ENCODE measurements at places on chromosomes 5 and 9.

- DNase-seq = peak; percentile 71
Observed at GRCh38 chr5:132293992-132294727, at the start of gene SLC22A4. Gene SLC22A4, plus strand, starts transcription at chr5:132294394. Its CDS starts 223 bp downstream, at chr5:132294617.

DNA sequence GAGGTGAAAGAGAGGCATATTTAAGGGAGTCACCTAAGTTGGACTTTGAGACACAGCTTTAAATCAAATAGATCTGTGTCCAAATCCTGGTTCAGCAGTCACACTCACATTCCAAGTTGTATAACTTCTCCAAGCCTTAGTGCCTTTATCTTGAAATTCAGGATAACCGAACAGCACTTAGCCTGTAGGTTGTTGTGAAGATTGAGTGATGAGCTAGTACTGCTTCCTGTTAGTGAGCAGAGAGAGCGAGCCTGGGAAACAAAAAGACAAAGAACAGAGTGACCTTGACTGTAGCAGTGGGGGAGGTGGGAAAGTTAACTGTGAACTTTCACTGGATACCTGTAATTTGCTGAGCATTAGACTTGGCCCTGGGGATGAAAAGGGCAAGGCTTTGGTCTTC is 22.4 kb downstream of the MAML1 start:
- DNase-seq = no peak

GRCh38 chr9:92407818-92408217 is 3.4 kb upstream of the OGN start:
- DNase-seq = no peak

- DNase-seq = no peak
Observed at GRCh38 chr5:62778316-62779009, 199.8 kb downstream of the LRRC70 start.

GRCh38 chr5:176413255-176413565 is 3.1 kb downstream of the CLTB start:
- no peak for DNase-seq

DNA sequence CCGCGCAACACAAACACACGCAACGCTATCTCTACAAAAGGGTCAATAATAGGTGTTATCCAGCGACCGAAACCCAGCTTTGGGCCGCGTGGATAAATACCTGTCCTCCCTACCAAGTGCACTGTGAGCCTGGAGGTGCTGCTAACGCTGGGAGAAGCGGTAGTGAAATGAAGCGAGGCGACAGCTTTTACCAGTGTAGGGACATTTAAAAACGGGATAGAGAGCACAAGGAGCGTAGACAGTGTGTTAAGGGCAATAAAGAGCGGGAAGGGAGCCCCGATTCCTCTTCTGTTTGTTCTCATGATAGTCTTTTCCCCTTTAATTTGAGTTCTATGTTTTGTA is 421 bp upstream of the DEPDC1B start:
- no peak for DNase-seq

- DNase-seq = no peak
Observed at GRCh38 chr9:18857769-18858168, 175.2 kb downstream of the SAXO1 start.

DNA sequence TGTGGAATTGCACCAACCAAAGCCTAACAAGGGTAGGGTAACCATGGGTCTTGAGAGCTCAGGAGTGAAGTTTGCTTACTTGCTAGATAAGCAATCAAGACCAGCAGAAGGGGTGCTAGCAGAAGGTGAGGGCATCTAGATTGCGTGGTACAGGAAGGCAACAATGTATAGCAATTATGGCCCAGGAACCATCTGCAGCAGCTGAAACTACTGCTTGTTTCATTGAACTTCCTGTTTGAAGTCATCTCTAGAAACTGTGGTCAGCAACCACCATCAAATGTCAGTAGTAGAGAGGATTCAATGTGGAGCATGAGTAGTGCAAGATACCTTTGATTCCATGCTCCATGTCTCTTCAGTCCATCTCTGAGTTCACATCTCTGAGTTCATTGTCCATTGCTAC is 462.1 kb upstream of the GRAMD2B start:
- DNase-seq = no peak

DNA sequence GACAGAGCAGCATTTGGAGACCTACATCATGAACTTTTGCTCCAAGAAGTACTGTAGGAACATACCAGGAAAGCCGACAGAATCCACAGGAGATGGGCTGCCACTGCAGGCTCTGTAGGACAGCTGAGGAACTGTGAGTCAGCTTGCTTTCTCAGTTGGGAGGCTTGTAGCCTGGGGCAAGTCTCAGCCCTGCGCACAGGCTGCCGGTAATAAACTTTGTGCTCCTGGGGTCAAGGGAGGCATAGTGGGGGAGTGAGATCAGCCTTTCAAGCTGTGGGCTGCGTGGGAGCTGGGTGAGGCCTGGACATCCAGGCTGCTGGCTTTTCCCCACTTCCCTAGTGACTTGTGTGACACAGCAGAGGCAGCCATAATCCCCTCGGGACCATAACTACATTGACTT is 718.0 kb upstream of the CDH10 start:
- no peak for DNase-seq

DNA sequence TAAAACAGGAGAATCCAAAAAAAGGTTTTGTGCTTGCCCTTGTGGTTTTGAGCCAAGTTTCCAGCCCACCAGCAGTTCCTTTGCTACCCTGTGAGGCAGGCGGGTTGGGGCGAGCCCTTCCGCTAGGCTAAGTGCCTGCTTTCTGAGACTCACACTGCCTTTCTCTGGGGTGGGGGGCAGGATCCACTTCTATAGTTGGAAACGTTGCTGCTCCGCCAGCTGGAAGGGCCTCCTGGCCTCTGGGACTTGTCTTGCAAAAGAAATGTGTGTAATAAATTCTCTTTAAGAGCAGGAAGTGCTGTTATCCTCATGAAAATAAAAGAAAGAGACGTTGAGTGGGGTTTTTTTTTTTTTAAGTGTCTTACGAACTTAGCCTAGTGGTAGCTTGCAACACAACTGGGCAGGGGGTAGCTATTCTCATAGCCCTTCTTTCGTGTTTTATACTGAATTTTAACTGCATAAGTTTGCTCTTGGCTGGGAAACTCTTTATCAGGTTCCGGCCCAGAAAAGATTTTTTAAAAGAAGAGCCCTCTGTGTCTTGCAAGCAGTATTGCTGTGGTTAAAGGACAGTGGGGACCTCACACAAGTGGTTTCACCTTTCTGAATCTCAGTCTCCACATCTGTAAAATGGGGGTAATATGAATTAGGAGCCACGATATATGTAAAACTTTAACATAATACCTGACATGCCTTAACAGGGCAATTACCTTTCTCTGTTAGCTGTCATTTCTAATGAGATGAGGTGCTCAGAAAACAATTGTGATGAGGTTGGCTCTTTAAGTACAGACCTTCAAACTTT is 19.8 kb downstream of the JADE2 start:
- no peak for DNase-seq

GRCh38 chr5:78243639-78244038 is 50.9 kb downstream of the AP3B1 start:
- no peak for DNase-seq

- DNase-seq = no peak
Observed at GRCh38 chr9:121598167-121598964, 53.1 kb upstream of the DAB2IP start.

DNA sequence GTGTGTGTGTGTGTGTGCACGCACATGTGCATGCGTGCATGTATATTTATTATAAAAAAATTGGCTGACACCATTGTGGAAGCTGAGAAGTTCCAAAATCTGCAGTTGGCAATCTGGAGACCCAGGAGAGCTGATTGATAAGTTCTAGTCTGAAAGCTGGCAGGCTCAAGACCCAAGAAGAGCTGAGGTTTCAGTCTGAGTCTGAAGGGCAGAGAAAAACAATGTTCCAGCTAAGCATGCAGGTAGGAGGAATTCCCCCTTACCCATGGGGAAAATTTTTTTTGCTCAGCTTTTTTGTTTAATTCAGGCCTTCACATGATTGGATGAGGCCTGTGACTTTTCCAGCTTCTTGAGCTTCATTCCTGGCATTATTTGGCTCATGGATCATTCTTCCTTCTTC is 31.2 kb upstream of the ACTBL2 start:
- no peak for DNase-seq

DNA sequence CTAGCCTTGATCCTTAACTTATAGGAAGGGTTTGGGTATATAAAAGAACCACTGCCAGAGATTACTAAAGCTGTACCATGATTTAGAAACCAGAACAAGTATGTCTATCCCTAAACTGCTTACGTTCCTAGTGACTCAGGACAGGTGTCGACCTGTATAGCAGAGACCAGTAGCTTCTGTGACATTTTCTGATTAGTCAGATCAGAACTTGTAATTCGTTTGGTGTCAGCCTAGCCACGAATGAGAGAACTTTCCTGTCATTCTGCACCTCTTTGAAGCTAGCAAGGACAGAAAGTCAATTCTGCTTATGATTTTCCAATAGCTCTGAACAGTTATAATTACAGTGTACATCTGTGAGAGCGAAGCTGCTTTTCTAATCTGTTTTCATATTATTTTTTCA is 39.5 kb downstream of the PRKACG start:
- peak; percentile 35 for DNase-seq

DNA sequence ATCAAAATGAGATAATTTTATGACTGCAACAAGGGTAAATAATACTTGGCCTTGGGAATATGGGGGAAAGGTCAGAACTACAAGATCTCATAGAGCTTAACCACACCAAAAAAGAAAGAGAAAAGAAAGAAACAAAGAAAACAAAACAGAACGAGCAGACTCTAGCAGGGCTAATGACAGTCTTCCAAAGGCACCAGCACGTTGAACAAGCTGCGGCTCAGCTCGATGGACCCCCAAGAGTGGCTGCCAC is 689 bp downstream of the AK3 start:
- DNase-seq = no peak

DNA sequence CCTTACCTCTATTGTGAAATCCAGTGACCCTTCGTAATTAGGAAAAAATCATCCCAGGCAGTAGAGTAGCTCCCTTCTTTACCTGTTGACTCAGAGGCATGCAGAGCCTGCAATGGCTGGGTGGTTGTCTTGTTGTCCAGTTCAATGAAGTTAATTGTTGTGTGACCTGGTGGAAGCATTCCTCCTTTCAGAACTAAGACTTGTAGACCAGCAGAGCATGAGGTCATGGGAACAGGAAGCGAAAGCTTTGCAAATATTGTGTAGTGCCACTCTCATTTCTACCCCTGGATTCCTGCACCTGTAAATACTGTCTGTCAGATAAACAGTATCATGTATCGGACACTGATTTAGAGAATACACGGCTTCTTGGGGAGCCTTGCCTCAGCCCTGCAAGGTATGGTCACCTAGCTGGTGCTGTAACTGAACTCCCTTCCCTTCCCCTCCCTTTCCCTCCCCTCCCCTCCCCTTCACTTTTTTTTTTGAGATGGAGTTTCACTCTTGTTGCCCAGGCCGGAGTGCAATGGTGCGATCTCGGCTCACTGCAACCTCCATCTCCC is 5.7 kb upstream of the PRXL2C start:
- no peak for DNase-seq

DNA sequence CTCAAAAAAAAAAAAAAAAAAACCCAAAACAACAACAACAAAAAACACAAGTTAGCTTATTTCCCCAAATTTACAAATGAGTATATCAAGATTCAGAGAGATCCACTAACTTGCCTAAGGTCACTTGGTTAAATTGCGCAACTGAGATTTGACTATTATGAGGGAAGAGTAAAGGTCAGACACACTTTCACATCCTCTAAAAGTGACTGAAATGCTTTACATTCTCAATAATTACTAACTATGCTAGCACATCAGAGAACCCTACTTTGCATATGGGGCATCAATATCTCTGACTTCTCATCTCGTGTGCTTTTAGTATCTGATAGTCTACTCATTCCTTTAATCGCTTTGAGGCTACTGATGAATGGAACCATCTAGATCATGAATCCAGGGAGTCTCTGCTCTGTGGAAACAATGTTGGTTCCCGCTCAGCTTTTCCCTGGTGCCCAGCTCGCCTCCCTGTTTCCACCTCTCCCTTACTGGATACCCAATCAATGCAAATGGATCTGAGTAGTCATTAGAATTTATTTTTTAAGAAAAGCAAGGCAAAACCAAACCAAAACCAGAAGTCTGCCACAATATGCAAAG is 182.1 kb upstream of the TRIM32 start:
- DNase-seq = no peak

DNA sequence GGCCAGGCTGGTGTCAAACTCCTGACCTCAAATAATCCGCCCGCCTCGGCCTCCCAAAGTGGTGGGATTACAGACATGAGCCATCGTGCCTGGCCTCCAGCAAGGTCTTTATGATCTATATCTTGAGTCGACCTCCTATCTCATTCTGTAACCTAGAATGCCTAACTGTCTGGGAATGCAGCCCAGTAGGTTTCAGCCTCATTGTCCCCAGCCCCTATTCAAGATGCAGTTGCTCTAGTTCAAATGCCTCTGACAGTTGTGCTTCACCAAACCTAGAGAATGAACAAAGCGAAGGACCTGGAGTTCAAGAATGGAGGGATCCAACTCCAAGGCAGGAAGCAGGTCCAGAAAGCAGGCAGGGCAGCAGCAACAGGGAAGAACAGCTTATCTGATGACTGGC is 30.8 kb downstream of the GLRX start:
- DNase-seq = no peak

- no peak for DNase-seq
Observed at GRCh38 chr9:130321539-130321938, 56.0 kb downstream of the HMCN2 start.

All from GM12892 (cell line).